ENCODE measurements at places on chromosomes 1 and 21.
A peak's percentile ranks its signal among the peaks of the same experiment; 100 is the strongest.

DNA sequence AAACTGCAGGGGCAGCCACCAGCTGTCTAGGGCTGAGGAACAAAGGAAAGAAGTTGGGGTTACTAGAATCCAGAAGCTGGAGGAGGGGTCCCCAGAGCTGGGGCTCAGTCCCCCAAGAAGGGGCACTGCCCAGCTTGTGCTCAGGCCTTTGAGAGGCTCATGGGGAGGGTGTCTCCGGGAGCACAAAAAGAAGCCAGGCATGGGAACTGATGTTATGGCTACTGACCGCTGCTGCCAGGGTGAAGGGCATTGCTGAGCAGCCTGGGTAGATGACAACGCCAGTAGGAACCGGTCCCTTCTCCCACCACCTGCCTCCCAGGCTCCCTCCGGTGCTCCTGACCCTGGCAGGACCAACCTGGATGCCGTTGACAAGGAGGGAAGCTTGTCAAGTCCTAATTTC, 762.5 kb upstream of the TPTE start:
- no peak for DNase-seq

DNA sequence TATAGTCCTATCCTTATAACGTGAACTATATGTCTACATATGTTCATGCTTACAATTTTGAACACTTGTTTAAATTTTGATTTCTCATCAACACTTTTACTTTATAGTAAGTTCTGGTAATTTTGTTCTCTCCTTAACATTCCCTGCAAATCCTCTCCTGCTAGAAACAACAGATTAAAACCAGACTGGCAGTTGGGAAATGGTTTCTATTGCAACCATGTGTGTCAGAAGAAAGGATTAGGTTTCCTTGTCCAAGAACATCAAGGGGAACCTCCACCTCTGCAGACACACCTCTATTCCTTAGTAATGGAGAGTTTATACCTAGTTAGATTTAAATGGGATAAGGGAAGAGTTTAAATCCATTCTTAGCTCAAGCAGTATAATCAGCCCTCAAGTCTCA, 3.3 kb upstream of the WARS2 start:
- DNase-seq: no peak

DNA sequence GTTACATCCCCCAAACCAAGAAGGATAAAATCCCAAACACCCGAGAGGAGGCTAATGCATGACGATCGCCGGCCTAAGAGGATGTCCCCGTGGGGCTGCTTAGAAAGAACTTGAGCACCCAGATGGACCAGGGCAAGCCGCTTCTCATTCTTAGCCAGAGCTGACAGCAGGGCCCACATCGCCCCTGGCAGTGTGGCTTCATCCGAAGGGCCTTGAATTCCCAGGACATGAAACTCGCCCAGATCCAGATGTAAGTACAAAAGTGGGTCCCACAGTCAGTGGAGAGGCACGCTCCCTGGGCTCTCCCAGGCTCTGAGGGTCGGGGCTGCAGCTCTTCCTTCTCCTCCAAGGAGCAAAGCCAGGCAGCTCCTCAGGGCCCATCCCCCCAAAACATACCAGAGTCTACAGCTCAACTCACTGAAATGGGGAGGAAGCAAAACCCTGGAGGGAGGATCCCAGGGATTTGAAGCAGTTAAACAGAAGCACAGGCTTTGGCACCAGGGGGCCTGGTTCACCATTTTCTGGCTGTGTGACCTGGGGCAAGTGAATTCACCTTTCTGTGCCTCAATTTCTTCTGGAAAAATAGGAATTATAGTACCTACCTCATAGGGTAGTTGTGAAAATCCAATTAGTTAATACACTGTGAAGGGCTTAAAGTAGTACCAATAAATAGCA, 85.6 kb downstream of the MAN1C1 start:
- DNase-seq: no peak

DNA sequence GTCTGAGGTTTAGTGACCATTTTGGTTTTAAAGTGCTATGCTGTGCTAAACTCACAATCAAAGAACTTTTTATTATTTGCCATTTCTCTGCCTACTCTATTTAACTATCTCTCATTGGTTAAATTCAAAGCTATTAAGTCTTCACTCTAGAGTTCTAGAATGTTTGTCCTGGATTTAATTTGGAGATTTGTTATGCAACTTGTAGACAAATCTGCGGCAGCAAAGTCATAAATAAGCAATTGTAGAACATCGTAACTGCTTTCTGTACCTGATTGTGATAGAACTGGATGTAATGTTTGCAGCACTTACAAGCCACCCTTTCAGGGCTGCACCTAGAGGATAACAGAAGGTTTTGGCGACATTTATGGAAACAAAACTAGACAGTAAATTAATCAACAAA, 566.5 kb upstream of the ADGRL2 start:
- no peak for DNase-seq

- no peak for DNase-seq
Observed at GRCh38 chr1:77583483-77583882, 99.0 kb downstream of the ZZZ3 start.

DNA sequence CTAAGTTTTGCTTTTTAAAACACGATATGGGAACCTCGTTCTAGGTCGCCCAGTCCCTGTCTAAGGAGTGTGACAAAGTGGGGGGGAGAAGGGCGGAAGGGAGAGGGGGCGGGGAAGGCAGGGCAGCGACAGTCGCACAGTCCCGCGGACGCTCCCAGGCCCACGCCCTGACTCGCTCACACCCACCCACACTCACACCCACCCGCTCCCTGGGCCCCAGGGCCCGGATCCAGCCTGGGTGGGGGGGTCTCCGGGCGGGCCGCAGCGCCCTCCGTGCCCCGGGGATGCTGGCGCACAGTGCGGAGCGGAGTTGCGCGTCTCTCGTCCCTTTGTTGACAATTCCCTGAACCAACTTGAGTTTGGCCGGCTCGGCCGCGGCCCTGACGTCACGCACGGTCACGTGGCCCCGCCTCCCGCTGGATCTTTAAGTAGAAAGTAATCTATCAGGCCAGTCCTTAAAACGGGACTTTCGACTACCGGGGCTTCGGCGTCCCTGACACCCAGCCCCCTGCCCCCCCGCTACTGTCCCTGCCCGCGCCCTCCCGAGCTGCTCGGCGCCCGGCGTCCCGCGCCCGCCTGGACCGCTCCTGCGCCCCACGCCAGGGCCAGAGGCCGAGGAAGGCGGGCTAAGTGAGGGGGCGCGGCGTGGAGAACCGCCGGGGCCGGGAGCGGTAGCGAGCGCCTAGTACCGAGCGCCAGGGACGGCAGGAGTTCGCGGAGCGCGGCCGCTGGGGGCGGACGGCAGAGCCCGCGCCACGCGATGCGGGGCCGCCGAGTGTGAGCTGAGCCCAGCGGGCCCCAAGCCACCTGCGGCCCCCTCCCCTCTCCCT, at the start of gene FOXD3:
FOXD3 (plus strand) TSS at position 454 of the 830 bp plus-strand sequence. CDS start 492 bp downstream, outside the sequence.
- peak; percentile 54 for DNase-seq

GRCh38 chr21:18608226-18608625, 204.6 kb upstream of the TMPRSS15 start:
- no peak for DNase-seq

DNA sequence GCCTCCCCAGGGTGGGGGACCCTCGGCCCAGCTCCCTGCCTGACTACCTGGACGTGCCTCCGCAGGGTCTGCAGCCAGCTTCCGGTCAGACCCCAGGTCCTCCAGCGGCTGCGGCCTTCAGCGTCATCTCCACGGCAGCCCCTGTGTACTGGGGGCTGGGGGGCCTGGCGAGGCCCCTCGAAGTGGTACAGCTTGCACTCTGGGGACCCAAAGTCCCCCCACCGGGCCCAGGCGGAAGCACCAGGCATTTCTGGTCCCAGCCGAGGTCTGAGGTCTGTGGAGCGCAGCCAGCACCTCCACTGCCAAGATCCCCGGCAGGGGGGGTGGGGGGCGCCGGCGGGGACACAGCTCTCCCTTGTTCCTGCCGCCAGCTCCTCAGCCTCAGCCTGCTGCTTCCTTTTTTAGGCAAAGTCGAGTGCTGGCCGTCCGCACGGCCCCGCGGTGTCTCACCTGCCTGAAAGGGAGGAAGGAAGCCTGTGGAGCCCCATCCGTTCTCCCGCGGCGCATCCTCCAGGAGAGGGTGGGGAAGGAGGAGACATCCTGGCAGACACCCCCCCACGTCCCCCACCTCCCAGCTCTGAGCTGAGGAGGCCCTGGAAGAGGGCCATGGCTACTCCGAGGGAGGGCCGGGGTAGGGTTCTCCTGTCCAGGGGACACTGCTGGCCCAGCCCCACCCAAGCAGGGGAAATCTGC, 1.2 kb upstream of the VWA1 start:
- peak; percentile 45 for DNase-seq

All from fibroblast of lung (primary cell).